ENCODE measurements at places on chromosomes 3 and 15.

GRCh38 chr3:120684896-120685295 lies 2.9 kb upstream of the HGD start:
- no peak for DNase-seq

DNA sequence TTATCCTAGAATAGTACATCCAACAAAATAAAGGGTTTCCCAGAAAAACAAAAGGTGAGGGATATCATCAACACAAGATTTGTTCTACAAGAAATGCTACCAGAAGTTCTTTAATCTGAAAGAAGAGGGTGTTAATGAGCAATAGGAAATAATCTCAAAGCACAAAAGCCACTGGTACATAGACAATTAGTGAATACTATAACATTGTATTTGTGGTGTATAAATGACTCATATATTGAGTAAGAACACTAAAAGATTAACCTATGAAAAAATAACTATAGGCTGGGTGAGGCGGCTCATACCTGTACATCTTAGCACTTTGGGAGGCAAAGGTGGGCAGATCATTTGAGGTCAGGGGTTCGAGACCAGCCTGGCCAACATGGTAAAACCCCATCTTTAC lies 210.2 kb upstream of the SLITRK3 start:
- no peak for DNase-seq

DNA sequence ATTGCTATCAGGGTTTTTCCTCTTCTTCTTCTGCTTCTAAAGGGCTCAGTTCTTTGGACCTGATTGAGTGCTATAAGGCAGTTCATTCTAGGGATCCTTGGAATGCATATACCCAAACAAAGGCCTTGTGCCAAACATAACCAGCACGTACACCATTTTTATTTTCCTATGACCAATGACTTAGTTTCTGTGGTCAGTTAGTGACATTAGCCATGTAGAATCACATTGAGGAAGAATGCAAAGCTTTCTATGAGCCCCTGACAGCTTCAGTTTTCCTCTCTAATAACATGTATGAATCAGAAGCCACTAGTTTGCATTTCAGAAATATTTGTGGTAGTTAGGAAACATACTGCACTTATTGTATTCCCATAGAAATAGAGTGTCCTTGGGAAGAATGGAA lies 240.0 kb downstream of the THRB start:
- no peak for DNase-seq

GRCh38 chr3:141123677-141124410 lies 72.7 kb downstream of the SPSB4 start:
- DNase-seq = no peak

DNA sequence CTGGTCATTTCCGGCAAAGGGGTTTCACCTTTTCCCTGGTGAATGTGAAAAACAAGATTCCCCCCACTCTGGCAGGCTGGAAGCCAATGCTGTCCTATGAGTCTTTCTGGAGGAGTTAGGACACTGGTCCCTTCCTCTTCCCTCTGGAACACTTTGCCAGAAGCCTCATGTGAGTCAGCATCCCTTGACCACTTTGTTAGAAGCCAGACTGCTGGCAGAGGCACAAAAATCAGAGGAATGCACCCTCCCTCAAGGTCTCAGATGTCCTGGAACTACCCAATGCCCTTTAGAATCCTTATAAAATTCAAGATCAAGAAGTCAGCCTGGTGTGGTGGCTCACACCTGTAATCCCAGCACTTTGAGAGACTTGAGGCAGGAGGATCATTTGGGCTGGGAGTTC lies 26.6 kb downstream of the ITGB5 start:
- no peak for DNase-seq
